Uterus (tissue), 4 donors: ENCODE measurements at places on chromosomes 3 and 15. TPM values are rescaled to one million over a fixed set of nuclear protein-coding genes. Genes with fewer than 3 reads are reported as not detected.

DNA sequence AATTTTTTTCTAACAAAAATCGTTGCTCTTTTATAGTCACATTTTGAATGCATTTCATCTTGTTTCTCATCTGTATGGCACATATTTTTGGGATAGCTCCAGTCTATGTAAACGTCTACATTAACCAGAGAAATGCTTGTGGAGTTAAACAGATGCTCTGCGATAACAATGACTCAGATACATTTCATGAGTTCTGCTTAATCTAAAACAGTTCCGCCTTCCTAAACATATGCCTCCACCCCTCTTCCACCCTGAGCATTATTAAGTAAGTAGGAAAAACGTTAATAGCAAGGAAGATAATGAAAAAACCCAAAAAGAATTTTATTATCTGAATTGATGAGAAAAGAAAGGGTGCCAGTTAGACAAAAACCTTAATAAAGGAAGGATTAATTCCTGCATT, 396.1 kb downstream of the TUSC7 start:
- no peak for DNase-seq

GRCh38 chr3:38117748-38118420, 19.0 kb downstream of the ACAA1 start:
- DNase-seq: peak; percentile 45

DNA sequence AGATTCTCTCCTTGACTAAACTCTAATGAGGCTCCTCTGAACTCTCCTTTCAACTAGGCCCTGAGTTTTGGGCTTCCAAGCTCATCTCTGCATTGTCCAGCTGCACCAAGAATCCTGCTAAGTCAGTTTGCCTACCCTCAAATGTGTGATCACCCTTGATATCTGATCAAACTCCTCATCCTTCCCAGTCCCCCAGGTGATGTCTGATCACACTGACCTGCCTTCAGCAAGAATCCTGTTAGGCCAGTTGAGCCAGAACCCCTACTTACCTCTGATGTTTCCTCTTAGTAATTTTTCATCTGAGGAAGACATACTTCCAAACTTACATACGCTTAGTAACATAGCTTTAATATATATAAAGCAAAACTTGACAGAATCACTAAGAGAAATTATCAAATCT, 28.8 kb downstream of the SUMF1 start:
- no peak for DNase-seq

DNA sequence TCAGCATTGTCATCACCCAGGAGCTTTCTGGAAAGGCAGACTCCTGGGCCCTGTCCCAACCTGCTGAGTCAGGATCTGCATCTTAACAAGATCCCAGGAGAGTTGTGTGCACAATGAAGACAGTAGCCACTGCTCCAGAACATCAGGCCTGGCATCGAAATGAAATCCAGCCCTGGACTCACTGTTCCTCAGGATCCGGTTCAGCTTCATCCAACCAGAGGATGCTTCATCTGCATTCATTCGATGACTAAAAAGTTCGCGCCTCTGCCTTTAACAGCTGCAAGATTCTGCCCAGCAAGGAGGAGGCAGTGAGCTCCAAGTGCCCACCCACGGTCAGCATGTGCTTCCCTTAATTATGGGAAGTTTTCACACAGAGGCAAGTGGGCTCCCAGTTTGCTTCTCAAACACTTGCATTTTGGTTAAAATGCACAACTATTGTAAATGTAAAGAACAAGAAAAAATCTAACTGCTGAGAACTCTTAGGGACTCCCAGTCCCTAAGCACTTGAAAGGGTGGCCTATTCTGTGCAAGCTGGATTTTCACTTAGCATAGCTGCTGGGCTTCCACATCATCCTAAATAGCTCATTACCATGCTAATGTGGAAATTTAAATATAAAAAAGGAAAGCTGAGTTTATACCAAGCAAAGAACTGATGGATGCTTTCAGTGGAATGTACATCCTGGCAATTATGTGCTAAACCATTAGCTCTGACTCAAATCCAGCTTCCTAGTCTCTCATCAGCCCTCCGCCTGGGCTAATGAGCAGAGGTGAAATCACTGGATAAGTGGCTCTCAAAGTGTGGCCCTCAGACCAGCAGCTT, 25.5 kb upstream of the ESYT3 start:
- DNase-seq: no peak

DNA sequence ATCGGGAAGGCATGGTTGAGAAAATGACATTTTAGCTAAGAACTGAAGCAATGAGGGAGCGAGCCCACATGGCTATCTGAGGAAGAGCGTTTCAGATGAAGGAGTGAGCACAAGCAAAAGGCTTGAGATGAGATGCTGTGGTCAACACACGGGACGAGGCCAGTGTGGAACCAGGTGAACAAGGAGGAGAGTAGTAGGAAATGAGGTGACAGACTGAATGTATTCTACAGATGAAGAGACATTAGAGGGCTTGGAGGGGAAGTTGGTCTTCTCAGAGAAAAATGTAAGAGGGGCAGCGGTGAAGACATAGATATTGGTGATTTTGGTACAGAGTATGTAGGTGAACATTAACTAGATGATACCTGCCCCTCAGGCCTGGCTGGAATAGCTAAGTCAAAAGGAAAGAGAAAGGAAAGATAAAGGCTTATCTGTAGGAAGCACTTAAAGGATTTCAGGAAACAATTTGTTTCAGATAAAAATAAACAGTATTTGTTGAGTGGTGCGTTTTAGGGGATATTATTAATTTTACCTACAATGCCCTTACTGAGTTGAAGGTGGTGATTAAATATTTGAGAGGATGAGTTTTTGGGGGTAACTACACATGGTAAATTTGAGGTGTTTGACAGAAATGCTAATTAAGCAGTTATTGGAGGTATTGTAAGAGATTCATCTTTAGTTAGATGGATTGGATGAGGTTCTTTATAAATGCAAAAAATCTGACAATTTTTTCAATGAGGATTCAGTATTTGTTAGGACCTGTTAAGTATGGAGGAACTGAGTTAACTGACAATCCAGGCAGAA, 57.0 kb downstream of the SLTM start:
- no peak for DNase-seq

- DNase-seq: no peak
Observed at GRCh38 chr15:43948691-43949325, 122.0 kb downstream of the WDR76 start.

GRCh38 chr3:66372681-66373350, 128.0 kb downstream of the LRIG1 start:
- DNase-seq: no peak

DNA sequence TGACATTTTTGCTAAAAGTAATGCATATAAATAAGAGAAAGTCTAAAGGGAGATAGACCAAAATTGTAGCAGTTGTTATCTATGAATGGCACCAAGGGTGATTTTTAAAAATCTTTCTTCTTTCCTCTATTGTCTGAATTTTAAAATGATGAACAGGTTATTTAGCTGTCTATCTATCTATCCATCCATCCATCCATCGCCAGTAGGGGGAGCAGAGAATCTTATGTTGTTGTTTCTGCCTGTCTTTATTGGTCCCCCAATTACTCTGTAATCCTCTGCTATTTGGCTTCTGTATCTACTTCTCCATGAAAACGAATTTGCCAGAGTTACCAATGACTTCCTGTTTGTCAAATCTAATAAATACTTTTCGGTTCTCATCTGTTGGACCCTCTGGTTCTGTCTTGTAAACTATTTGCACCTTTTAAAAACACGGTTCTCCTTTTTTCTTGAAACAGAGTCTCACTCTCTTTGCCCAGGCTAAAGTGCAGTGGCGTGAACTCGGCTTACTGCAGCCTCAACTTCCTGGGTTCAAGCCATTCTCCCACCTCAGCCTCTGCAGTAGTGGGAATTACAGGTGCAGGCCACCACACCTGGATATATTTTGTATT, 86.0 kb downstream of the ECT2 start:
- peak; percentile 29 for DNase-seq

GRCh38 chr3:57434041-57434440, 110.1 kb downstream of the DNAH12 start:
- DNase-seq: no peak

- DNase-seq: no peak
Observed at GRCh38 chr3:136166507-136166906, 29.6 kb downstream of the MSL2 start.

- DNase-seq: no peak
Observed at GRCh38 chr3:52890735-52891134, 6.6 kb downstream of the STIMATE start.

DNA sequence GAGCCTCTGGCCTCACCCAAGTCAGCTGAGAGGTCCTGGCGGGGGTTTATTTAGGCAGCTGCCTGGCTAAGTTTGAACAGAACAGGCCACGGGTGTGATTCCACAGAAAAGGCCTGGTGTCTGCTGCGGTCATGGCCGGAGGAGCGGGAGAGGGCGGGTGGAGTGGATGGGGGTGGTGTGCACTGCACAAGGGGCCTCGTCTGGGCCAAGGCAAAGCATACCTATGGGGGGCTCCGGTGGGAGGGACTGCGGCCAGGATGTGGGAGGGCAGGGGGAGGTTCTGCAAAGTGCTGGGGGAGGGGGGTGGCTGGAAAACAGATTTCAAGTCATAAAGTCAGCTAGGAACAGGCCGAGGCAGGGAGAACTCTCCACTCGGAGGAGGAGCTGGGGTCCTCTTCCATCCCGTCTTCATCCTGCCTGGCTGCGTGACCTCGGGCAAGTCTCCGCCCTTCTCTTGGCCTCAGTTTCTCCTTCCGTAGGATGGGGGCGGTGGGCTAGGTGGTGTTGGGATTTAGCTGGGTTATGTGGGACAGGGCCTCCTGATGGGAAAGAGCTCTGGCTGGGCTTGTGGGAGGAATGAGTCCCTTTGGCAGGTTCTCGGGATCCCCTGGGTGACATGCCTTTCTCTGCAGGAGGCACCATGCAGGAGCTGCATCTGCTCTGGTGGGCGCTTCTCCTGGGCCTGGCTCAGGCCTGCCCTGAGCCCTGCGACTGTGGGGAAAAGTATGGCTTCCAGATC, 878 bp downstream of the ISLR start:
- DNase-seq: peak; percentile 72

GRCh38 chr3:169660709-169661360, 2.7 kb downstream of the MECOM start:
- no peak for DNase-seq

- DNase-seq: no peak
Observed at GRCh38 chr3:44419923-44420650, 57.4 kb downstream of the ZNF445 start.

GRCh38 chr3:135090020-135090717, 295.1 kb downstream of the EPHB1 start:
- DNase-seq: no peak

DNA sequence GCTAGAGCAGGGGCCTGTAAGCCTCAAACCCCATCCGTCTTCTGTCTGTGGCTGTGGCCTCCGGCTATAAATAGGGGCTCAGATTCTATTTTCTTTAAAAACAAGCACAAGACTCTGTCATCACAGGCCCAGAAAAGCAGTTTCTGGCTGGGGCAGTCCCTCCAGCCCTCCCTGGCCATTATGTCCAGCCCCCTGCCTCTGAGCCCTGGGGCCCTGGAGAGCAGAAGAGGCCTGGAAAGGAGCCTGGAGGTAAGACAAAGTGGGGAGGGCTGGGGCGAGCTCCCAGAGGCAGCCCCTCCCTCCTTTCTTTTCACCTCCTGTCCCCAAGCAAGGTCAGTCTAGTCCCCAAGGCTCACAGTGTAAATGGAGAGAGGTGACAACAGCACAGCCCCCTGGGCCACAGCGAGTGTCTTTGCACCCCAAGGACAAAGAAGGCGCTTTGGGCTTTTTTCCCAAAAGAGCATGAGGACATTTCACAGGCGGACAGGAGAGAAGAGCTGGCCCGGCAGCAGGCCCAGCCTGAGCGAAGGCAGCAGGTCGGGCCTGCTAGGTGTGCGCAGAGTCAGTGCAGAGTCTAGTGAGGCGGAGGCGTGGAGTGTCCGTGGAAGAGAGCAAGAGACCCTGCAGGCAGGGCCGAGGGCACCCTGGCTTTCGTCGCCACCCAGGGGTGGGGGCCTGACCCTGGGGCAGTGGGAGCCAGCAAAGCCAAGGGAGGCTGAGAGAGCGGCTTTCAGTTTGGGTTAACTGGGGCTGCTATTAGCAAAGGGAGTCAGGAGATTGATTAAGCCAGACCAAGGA, 188.3 kb downstream of the TBC1D2B start:
- DNase-seq: no peak

GRCh38 chr3:45690336-45691035, 1.3 kb downstream of the SACM1L start:
- DNase-seq: no peak

- no peak for DNase-seq
Observed at GRCh38 chr3:105891101-105891500, 22.3 kb upstream of the CBLB start.

DNA sequence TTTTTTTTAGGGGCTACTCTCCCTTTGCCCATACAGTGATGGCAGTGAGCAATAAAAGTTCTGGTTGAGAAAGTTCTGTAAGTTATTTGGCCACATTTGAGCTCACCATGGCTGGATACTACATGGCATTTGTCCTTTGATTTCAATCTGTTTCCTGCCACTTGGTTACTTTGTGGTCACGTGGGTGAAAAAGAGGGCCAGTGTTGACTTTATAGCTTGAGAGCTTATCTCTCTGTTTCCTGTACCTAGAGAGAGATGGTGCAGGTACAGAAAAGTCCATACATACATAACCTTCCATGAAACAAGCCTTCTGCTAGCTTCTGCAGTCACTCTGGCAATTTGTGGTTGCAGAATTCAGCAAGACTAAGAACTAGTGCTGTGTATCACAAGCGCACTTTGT, 23.4 kb upstream of the MECOM start:
- no peak for DNase-seq

DNA sequence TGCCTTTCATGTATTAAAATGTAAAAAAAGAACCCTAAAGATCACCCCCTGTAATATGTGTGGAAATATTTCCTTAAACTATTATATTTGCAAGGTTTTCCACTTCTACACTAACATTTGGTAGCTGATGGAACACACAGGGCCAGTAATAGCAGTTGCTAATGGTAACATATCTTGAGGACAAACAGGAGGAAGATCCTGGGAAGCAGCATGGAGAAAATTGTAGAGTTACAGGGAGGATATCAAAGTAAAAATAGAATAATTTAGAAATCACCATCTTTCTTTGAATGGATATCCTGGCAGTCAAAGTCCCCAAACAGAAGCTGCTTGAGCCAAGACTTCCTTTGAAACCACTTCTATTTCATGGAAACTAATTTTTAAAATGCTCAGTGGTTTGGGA, 29.5 kb upstream of the OSTN start:
- no peak for DNase-seq

MAP6D1 gene
- not detected for total RNA-seq

SH2D7 gene
- not detected for total RNA-seq

PRTG gene
- total RNA-seq: 4.1 TPM

MKRN3 gene
- 0.21 TPM for total RNA-seq

DENND4A gene
- total RNA-seq: 75.3 TPM

FBXO40 gene
- not detected for total RNA-seq

MEIS2 gene
- 98.8 TPM for total RNA-seq

NANOGP8 gene
- total RNA-seq: not detected

ZMYND10 gene
- total RNA-seq: 11.4 TPM

ITGA11 gene
- 41.8 TPM for total RNA-seq

SLC30A4 gene
- 7.2 TPM for total RNA-seq

ULK3 gene
- 105 TPM for total RNA-seq

FGD5 gene
- total RNA-seq: 66.8 TPM
